ENCODE measurements at places on chromosomes 1 and 21. TPM values are rescaled to one million over a fixed set of nuclear protein-coding genes. Genes with fewer than 3 reads are reported as not detected.

The LCE2A gene
- total RNA-seq, result not detected

The GBP6 gene
- not detected for total RNA-seq

DNA sequence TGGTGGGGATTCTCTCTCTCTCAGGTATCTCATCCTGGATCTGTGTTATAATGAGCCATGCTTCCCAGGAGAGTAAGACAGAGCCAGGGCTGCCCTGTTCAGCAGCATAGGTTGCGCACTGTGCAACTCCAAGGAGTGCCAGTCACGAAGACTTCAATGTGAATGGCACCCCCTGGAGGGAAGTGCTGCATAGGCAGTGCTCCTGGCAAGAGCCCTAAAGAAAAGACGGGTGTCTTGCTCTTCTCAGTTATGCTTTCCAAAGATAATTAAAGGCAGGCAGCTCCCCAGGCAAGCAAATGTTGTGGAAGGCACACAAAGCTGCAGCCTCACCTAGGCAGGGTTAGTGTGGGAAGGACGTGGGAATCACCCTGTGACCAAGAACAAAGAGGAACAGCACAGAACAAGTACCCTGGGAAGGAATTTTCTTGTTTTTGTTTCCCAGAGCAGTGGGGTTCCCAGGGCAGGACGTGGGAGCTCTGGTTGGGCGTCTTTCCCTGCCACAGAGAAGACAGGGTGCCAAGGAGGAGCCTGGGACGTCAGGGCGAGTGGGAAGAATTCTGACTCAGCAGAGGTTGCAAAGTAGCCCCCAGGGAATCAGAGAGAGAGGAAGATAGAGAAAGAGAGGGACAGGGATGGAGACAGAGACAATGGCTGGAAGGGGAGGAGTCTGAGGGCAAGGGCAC lies 120.9 kb downstream of the KCNN3 start:
- peak; percentile 92 for DNase-seq
- peaks cover 63% of the 10 kb centered on the region for H3K27me3 ChIP-seq
- H3K36me3 ChIP-seq, result no peaks in the 10 kb centered on the region
- H3K27ac ChIP-seq, result peak overlapping the region; percentile 72
- H3K4me1 ChIP-seq, result peaks cover 10% of the 10 kb centered on the region

The S100A9 gene
- 0.59 TPM for total RNA-seq

The UFC1 gene
- total RNA-seq, result 95.2 TPM

The KLHL12 gene
- 28.0 TPM for total RNA-seq

GRCh38 chr1:84415396-84415795 lies 17.1 kb downstream of the DNASE2B start:
- no peak for DNase-seq
- no peaks in the 10 kb centered on the region for H3K36me3 ChIP-seq
- no peak overlapping the region for H3K4me3 ChIP-seq
- no peak overlapping the region for H3K27ac ChIP-seq
- H3K27me3 ChIP-seq, result no peaks in the 10 kb centered on the region
